ENCODE measurements at places on chromosomes 16 and 17.

DNA sequence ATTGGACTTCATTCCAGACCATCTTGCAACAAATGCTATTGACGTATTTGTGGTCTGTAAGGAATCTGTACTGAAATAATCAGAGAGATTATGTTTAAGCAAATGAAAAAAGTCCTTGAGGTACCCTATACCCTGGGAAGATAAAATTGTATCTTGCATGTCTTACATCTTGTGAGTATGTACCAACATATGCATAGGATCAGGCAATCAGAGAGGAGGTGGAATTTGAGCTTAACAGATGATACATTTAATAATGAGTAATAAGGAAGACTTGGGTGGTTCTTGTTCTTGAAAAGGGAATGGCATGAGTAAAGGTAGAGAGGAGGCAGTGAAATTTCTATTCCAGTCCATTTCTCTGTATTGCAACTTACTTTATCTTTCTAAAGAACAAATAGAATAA lies 10.6 kb downstream of the MOSMO start:
- no peak for DNase-seq

DNA sequence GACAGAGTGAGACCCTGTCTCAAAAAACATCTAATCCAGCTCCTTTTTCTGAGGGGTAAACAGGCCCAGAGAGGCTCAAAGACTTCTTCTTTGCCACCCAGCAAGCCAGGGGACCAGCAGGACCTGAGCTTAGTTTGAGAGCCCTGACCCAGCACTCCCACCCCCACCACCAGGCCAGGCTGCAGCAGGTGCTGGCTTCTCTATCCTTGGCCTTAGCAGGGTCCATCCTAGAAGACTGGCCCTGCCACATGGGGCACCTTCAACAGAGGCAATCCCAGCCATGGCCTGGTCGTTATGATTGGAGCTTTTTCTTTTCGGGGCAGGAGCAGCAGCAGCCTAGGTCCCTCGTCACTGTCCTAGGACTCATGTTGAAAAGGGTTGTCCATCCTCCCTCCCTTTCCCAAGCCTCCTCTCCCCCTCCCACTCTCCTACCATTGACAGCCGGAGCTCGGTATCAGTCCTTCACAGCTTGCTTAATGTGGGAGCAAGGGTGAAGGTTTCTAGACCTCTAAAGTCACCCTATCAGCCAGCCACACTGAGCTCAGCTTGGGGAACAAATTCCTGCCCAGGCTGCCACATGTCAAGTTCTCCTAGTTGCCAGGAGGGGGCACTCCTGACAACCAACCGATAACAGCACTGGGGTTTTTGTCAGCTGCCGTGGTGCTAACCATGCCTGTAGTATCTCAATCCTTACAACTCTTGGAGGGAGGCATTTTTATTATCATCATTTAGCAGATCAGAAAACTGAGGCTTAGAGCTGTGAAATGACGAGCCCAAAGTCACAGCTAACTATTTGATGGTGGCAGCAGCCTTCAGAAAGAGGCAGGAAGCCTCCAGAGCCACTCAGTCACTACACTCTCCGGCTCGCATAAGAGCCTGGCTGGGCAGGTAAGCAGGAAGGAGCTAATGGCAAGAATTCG lies 11.2 kb downstream of the MRPL27 start:
- no peak for DNase-seq

DNA sequence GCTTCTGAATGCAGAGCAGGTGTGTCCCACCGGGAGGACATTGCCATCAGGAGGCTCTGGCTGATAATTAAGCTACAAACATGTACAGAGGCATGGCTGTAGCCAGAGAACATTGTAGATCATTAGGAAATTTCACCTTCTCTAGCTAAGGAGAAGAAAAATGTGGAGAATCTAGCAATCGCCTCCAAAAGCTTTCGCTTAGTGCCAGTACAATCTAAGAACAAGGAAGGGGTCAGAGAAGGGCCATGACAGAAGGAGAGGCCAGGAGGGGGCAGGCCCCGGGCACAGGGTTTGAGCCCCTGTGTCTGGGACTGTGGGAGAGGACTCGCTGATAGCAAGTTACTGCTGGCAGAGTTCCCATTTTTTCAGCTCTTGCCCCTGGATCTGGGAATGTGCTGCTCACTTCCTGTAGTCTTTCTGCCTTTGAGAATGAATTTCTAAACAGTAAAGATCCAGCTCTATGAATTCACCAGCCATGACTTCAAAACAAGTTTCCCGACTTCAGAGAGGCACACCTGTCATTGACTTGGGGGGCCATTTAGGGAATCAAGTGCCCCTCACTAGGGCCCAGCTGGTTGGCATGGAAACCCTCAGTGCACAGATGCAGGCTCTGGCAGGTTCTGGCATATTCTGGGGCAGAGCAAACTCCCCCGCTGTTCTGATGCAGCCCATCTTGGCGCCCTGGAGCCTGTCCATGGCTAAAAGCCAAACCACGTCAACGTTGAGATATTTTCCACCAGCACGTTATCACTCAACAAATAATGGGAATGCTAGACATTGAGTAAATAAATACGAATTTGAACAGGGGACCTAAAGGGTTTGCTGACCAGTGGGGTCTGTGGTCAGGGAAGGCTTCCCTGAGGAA lies 59.5 kb upstream of the CACNG4 start:
- DNase-seq, result no peak

- DNase-seq, result no peak
Observed at GRCh38 chr16:68921637-68922036, 78.3 kb downstream of the TANGO6 start.

DNA sequence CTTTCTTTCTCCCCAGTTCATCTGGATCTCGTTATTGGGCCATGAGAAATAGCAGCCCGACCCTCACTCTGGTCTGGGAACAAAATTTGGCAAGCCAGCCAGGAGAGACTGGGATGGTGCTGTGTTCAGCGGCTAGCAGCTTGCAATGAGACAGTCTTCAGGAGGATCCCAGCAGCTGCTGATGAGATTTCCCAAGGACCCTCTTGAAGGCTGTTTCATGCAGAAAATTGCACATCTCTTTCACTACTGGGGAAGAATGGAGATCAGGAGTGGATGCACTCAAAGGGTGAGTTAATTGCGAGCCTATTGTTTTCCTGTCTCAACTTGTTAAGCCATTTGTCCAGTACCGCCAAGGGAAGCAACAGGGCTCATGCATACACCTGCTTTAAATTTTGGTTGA lies 5.5 kb upstream of the COIL start:
- no peak for DNase-seq

DNA sequence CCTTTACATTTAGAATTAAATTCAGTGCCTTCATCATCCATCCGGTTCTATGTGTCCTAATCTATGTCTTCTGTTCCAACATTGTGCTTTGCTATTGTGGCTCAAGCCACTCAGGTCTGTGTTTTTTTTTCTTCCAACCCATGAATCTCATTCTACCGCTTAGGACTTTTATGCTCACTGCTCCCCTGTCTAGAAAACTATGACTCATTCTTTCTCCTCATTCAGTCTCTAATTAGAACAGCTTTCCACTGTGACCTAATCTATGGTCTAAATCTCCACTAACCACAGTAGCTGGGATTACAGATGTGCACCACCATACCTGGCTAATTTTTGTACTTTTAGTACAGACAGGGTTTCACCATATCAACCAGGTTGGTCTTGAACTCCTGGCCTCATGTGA lies 418.7 kb downstream of the KCNJ2 start:
- DNase-seq, result no peak

DNA sequence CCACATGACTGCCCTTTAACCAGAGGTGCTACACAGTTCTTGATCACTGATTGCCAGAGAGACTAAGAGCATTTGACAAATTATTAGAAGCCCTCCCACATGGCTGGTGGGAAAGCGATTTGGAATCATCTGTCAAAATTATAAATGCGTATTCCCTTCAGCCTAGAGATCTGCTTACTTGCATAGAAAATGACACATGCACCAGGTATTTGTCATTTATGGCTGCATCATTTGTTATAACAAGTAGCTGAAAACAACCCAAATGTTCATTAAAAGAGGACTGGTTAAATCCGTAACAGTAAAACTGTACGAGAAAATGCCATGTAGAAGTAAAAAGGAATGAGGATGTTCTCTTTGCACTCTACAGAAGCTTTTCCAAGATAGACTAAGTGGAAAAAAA lies 21.4 kb downstream of the BCO1 start:
- no peak for DNase-seq

GRCh38 chr17:38448208-38448771 lies 20.0 kb downstream of the ARHGAP23 start:
- no peak for DNase-seq
